NB4 (cell line): ENCODE measurements at places on chromosomes 5 and 9.

DNA sequence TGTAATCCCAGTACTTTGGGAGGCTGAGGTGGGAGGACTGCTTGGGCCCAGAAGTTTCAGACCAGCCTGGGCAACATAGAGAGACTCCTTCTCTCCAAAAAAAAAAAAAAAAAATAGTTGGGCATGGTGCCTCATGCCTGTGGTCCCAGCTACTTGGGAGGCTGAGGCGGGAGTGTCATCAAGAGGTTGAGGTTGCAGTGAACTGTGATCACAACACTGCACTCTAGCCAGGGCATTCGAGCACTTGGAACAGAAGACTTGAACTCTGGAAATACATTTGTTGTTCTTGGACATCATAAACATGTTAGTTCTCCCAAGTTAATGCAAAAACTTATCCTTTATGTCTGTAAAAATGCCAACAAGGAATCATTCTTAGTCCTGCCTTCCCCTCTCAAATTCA lies 29.6 kb downstream of the EHMT1 start:
- no peak for DNase-seq

DNA sequence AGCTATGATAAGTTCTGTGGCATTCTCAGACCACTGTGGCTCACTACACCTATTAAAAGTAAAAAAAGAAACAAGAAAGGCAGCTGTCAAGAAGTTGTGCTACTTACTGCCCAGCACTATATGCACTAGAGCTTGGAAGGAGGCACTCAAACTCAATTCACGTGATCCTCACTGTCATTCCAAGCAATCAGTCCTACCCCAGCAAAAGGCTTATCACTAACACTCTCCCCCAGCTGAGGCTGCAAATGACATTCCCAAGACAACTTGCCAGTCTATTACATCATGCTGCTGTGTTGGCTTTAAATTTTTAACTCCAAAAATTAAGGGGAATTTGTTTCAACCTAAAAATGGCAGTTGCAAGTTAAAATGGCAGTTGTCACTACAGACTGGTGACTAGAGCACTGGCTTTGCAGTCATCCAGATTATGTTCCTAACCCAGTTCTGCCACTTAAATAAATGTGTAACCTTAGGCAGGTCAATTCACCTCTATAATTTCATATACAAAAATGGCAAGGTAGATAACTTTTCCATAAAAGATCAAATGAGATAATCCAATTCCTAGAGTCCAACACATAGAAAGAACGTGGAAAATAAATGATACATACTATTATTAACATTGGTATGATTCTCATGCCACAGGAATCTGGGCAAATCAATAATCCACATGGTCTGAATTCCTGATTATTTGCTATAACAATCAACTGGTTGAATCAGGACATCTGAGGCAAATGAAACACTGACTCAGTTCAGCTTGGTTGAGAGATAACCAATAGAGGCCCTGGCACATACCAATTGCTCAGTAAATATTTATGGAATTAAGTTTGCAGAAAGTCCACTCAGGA lies 52.4 kb downstream of the FBXW11 start:
- DNase-seq, result no peak

GRCh38 chr5:146697211-146697610 lies 181.2 kb upstream of the GPR151 start:
- DNase-seq, result no peak

DNA sequence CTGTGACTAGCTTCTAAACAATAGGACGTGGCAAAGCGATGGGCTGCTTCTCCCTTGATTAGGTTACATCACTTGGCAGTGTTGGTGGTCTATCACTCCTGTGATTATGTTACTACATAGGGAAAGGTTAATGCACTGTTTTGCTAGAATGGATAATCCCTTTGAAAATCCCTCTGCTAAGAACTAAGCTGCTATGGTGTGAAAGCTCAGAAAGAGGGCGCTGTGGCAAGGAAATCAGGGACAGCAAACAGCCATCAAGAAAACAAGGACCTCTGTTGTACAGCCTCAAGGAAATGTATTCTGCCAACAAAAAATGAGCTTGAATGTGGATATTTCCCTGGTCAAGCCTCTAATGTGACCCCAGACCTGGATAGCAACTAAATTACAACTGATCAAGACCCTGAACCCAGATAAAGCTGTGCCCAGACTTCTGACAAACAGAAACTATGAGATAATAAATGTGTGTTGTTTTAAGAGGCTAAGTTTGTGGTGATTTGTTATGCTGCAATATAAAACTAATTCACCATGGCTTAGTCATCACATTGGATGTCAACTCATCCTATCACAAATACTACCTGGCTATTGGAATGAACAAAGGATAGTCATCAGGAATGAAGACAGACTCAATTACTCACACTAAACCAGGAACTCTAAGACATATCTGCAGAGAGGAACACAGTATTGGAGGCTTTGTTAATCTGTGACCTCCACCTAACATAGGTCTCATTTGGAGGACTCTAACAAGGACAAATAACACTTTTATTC lies 1215.9 kb downstream of the EFNA5 start:
- peak; percentile 32 for DNase-seq

DNA sequence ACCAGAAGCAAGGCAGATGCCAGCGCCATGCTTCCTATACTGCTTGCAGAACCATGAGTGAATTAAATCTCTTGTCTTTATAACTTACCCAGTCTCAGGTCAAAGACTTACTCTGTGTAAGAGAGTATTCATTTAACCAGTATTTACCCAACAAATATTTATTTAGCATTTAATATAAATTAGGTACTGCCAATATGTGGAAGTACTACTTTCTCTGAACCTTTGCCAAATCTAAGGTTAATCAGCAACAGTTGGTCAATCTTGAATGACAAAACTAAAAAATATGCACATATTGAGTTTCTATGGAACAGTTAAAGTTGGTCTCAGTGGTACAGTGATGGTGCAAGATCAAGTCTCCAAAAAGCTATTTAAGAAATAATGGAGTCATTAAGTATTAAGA lies 155.9 kb upstream of the CCNG1 start:
- DNase-seq, result no peak

DNA sequence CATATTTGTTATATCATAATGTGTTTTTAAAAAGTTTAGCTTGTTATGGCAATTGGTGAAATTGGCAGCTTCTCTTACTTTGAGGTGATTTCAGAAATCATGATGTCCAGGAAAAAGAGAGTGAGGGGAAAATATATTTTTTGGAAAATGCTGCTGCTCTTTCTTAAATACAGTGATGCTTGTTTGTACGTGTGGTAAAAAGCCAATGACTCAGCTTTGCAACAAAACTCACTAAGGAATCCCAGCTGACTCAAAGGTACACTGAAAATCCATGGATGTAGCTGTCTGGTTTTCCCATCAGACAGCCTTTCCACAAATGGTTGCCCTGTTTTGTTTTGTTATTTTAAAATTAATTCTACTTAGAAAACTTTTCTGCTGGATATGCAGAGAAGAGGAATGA lies 306.4 kb upstream of the PAPPA start:
- no peak for DNase-seq
